Ascending aorta (tissue), 2 donors: ENCODE measurements at places on chromosomes 16 and 17. TPM values are rescaled to one million over a fixed set of nuclear protein-coding genes. Genes with fewer than 3 reads are reported as not detected.

DNA sequence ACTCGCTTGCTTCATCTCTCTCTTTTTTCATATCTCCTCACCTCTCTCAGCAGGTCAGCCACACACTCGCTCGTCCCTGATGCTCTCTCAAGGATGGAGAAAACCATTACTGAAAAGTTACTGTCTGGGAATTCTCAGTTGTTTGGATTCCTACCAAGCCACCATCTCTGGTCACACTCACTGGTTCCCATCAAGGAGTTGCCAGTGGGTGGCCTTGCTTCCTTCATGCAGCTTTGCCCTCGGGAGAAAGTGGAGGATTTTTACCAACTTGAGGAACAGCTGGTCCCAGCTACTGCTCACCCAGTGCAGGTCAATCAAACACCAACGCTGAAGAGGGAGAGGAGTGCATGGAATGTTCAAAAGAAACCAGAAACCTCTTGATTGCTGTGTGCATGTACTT lies 25.3 kb downstream of the MEOX1 start:
- no peaks in the 10 kb centered on the region for H3K27me3 ChIP-seq
- no peaks in the 10 kb centered on the region for H3K36me3 ChIP-seq
- no peak overlapping the region for H3K27ac ChIP-seq
- H3K4me1 ChIP-seq = no peaks in the 10 kb centered on the region

- no peaks in the 10 kb centered on the region for H3K36me3 ChIP-seq
- H3K4me1 ChIP-seq = no peaks in the 10 kb centered on the region
- no peak overlapping the region for H3K4me3 ChIP-seq
- no peaks in the 10 kb centered on the region for H3K27me3 ChIP-seq
- no peak for DNase-seq
Measured at GRCh38 chr17:29018788-29019474, 13.1 kb upstream of the SEZ6 start.

GRCh38 chr17:36705874-36706731 lies 104.7 kb downstream of the MRM1 start:
- no peak for DNase-seq
- no peak overlapping the region for H3K4me3 ChIP-seq
- H3K27ac ChIP-seq = no peak overlapping the region
- no peaks in the 10 kb centered on the region for H3K36me3 ChIP-seq
- no peaks in the 10 kb centered on the region for H3K27me3 ChIP-seq

DNA sequence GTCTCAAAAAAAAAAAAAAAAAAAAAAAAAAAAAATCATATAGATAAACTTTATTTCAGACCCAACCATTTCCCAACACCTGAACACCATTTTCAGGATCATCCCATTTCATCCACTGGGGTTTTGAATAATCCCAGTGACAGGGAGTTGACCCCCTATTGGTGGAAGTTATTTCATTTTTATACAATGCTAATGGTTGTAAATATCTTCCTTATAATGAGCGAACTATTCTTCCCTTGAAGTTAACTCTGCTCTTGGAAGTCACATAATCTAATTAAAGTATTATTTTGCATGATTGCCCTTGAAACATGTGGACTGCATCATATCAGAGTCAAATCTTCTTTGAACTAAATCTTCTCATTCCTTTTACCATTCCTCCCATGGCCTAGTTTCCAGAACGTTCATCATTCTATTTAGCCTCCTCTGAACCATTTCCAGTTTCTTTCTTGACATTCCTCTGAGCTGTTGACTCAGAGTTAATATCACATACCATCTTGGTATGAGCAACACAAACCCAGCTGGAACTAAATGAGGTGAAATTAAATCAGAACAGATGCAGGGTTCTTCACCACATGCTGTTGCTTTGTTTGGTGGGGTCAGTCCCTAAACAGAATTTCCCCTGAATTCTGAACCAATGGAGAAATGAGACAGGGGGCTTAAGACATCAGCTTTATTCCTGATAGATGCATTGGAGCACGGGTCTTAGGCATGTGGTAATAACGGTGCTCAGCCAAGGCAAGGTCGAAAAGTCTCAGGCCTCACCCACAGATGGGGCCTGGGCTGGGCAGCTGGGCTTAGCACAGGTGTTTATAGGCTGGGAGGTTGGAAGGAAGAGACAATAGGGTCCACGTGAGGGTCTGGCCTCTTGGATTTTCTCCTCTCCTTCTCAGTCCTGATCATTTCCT lies 8.9 kb downstream of the HSD17B2 start:
- no peak overlapping the region for H3K4me3 ChIP-seq
- no peak for DNase-seq
- no peak overlapping the region for H3K27ac ChIP-seq
- H3K36me3 ChIP-seq = no peaks in the 10 kb centered on the region
- no peaks in the 10 kb centered on the region for H3K27me3 ChIP-seq
- no peaks in the 10 kb centered on the region for H3K4me1 ChIP-seq

DNA sequence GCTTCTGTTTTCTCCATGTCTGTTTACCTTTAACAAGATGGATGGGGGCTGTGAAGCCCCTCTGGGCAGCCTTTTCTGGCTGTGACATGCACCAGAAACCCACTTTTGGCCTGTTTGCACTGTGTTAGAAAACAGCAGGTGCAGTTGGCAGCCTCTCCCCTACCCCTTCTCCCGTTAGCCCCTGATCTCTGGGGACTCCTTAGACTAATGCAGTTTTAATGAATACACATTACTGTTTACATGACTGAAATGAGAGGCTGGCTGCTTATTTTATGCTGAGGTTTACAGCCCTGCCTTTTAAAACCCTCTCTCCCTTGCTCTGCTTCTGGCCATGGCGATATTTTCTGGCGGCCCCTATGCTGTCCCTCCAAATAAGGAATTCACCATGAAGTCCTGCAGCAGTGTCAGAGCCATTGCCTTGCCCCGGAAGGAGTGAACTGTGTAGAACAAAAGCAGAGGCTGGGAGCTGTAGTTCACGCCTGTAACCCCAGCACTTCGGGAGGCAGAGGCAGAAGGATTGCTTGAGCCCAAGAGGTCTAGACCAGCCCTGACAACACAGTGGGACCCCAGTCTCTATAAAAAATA lies 79.3 kb downstream of the PRKCB start:
- no peak overlapping the region for H3K27ac ChIP-seq
- H3K4me1 ChIP-seq = no peaks in the 10 kb centered on the region
- no peaks in the 10 kb centered on the region for H3K36me3 ChIP-seq
- DNase-seq = no peak

- no peaks in the 10 kb centered on the region for H3K27me3 ChIP-seq
- no peaks in the 10 kb centered on the region for H3K36me3 ChIP-seq
- H3K4me1 ChIP-seq = no peaks in the 10 kb centered on the region
- H3K27ac ChIP-seq = peak overlapping the region; percentile 45
Measured at GRCh38 chr17:40922239-40922638, 15.2 kb downstream of the KRT23 start.

- no peak overlapping the region for H3K4me3 ChIP-seq
- H3K27ac ChIP-seq = peak overlapping the region; percentile 71
- H3K27me3 ChIP-seq = no peaks in the 10 kb centered on the region
- H3K36me3 ChIP-seq = no peaks in the 10 kb centered on the region
- peaks cover 7% of the 10 kb centered on the region for H3K4me1 ChIP-seq
Measured at GRCh38 chr16:54647216-54647615, 283.4 kb upstream of the IRX5 start.

- no peaks in the 10 kb centered on the region for H3K36me3 ChIP-seq
- H3K4me1 ChIP-seq = peaks cover 23% of the 10 kb centered on the region
- peak; percentile 49 for DNase-seq
- no peak overlapping the region for H3K4me3 ChIP-seq
Measured at GRCh38 chr17:39677542-39678339, 9.5 kb downstream of the PNMT start.

- DNase-seq = peak; percentile 94
- no peaks in the 10 kb centered on the region for H3K27me3 ChIP-seq
- H3K4me1 ChIP-seq = peaks cover 9% of the 10 kb centered on the region
- H3K27ac ChIP-seq = peak overlapping the region; percentile 93
Measured at GRCh38 chr16:67530013-67530939, 1.6 kb downstream of the RIPOR1 start.

- no peak overlapping the region for H3K4me3 ChIP-seq
- H3K27me3 ChIP-seq = no peaks in the 10 kb centered on the region
- no peaks in the 10 kb centered on the region for H3K36me3 ChIP-seq
- H3K27ac ChIP-seq = no peak overlapping the region
- H3K4me1 ChIP-seq = no peaks in the 10 kb centered on the region
- no peak for DNase-seq
Measured at GRCh38 chr17:34275881-34276280, 5.9 kb downstream of the CCL7 start.

DNA sequence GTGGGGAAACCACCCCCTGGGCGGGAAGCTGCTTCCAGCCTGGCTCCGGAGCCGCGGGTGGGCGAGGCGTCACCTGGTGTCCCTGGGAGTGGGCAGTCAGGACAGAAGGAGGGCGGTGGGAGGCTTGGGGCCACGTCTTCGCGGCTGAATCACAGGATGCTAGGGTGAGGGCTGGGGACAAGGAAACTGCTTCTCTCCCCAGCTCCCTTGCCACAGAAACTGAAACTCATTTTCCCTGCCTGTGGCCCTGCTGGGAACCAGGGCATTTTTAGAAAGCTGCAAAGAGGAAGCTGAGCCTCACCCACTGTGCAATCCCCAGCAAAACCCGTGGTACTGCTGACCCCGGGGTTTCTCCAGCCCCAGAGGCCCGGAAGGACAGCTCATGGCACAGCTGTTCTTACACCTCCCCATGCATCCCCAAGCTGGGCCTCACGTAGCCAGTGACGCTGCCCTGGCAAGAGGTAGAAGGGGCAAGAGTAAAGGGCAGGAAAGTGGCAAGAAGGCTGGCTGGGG lies 8.2 kb downstream of the RHBDF2 start:
- H3K27ac ChIP-seq = peak overlapping the region; percentile 77
- peaks cover 5% of the 10 kb centered on the region for H3K4me1 ChIP-seq
- no peaks in the 10 kb centered on the region for H3K27me3 ChIP-seq
- DNase-seq = peak; percentile 69
- no peaks in the 10 kb centered on the region for H3K36me3 ChIP-seq

DNA sequence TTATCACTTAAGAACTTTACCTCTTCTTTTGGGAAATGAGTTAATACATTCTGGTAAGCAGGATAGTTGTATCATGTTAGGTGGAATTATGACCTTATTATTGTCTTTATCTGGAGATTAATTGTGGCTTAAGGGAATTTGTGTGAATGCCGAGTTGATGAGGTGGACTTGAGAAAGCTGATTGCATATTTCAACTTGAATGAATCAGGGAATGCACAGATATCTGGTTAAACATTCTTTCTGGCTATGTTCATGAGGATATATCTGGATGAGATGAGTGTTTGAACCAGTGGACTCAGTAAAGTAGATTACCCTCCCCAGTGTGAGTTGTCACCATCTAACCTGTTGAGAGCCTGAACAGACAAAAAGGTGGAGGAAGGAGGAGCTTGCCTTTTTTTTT lies 326.1 kb upstream of the GOT2 start:
- H3K4me3 ChIP-seq = no peak overlapping the region
- no peaks in the 10 kb centered on the region for H3K27me3 ChIP-seq

DNA sequence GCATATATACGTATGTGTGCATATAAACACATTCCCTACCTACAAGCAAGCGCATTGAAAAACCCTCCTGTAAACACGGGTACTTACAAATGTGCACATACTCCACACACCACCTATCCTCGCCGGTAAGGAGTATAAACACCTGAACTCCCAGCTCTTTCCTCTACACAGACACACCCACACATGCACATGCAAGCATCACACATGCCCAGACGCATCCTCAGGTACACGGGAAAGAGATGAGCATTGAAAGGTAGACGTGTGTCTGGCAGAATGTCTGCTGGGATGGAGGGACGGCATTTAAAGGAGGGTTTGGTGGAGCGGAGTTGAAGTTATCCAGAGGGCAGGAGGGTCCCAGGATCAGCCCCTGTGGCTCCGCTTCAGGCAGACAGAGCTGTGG lies 4.7 kb upstream of the SMTNL2 start:
- peaks cover 11% of the 10 kb centered on the region for H3K27me3 ChIP-seq
- H3K36me3 ChIP-seq = no peaks in the 10 kb centered on the region
- H3K27ac ChIP-seq = no peak overlapping the region
- peaks cover 2% of the 10 kb centered on the region for H3K4me1 ChIP-seq
- H3K4me3 ChIP-seq = no peak overlapping the region

- H3K27ac ChIP-seq = no peak overlapping the region
- no peak for DNase-seq
- H3K27me3 ChIP-seq = no peaks in the 10 kb centered on the region
- H3K4me3 ChIP-seq = no peak overlapping the region
- H3K36me3 ChIP-seq = no peaks in the 10 kb centered on the region
- H3K4me1 ChIP-seq = no peaks in the 10 kb centered on the region
Measured at GRCh38 chr16:73315645-73316044, 267.7 kb upstream of the ZFHX3 start.

GRCh38 chr16:21277927-21278706 lies at the start of gene CRYM:
Gene CRYM (minus strand): TSS chr16:21278290. CDS start chr16:21278251, 39 bp downstream.
- H3K36me3 ChIP-seq = no peaks in the 10 kb centered on the region
- peak within 1 kb of the TSS; percentile 24 for H3K27ac ChIP-seq
- H3K4me3 ChIP-seq = peak within 1 kb of the TSS; percentile 62

DNA sequence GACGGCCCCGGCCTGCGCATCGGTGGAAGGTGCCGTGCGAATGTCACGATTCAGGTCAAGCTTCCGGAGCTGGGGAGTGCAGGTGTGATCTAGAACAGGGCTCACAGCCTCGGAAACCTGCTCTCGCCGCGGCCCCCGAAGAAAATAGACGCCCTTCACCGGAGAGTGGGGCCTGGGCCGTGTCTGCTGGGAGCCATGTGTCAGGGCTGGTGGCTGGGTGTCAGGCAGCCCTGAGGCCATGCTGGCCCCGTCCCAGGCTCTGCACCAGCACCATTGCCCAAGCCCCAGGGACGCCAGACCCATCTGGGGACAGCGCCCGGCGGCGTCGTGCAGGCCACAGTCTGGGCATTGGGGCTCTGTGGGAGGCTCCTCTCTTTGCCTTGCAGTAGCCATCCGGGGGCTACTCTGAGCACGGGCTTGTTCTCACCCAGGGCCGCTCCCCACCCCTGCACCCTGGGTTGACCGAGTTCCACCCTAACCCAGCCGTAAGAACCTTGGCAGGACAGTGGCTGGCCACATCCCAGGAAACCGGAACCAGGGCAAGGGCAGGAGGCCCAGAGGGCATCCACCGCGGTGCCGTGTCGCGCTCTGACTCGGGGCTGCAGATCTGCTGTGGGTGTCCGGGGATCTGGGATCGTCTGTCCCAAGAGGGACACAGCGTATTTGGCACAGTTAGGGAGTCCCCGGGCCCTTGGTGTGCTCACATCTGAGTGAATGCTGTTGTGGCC lies 5.3 kb upstream of the NUDT16L1 start:
- peaks cover 5% of the 10 kb centered on the region for H3K4me1 ChIP-seq
- no peak overlapping the region for H3K27ac ChIP-seq
- H3K36me3 ChIP-seq = peaks cover 64% of the 10 kb centered on the region
- H3K27me3 ChIP-seq = no peaks in the 10 kb centered on the region

CCDC40 gene
- total RNA-seq = 5.4 TPM

MYCBPAP gene
- total RNA-seq = 7.9 TPM

MYADML2 gene
- not detected for total RNA-seq

RASL10B gene
- 9.9 TPM for total RNA-seq

KRTAP4-9 gene
- not detected for total RNA-seq

DUXB gene
- not detected for total RNA-seq

EME1 gene
- not detected for total RNA-seq

GP1BA gene
- total RNA-seq = not detected

RECQL5 gene
- 7.6 TPM for total RNA-seq

KCNAB3 gene
- not detected for total RNA-seq
